IPS-NIHi11 (cell line): ENCODE measurements at places on chromosomes 16 and 17.
A peak's percentile ranks its signal among the peaks of the same experiment; 100 is the strongest.

GRCh38 chr17:15884731-15885130, 60.2 kb upstream of the ADORA2B start:
- DNase-seq = no peak

DNA sequence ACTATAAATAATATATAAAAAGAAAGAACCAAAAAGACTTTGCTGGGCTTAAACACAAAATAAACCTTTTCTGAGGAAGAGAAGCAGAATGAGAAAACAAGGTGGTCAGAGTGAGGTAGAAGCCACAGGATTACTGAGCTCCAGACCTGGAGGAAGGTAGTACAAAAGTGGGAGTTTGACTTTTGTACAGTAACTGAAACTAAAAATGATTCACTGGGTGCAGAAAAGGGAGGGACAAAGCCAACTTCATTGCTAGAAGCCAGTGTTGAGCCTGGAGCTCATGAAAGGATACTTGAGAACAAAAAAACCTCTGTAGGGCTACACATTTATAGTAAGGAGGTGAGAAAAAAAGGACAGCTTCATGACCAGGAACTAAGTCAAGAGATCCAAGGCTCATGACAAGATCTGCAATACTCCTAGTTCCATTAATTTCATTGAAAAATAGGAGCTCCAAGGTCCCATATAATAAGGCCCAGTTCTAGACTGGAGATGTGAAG, 45.5 kb downstream of the PKD1L3 start:
- no peak for DNase-seq

DNA sequence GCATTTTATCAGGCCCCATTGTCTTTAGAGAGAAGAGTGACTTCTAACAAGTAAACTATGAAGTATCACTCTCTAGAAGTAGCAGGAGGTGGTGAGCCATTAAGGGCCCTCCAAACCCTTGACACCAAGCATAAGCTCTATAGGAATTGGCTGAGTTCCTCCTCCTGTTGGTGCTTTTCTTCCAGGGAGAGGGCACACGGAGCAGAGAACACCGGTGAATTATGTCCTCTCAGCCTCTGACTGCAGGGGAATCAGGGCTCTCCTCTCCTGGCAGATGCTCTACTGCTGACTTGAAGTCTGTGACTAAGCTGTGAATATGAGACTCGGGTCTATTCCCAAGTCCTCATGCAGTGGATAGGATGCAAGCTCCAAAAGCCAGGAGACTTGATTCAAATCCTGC, 32.3 kb downstream of the CHD9 start:
- DNase-seq = no peak

- no peak for DNase-seq
Measured at GRCh38 chr17:12851901-12852435, 62.7 kb downstream of the ARHGAP44 start.

- DNase-seq = no peak
Measured at GRCh38 chr17:59433586-59433985, 102.1 kb downstream of the YPEL2 start.

DNA sequence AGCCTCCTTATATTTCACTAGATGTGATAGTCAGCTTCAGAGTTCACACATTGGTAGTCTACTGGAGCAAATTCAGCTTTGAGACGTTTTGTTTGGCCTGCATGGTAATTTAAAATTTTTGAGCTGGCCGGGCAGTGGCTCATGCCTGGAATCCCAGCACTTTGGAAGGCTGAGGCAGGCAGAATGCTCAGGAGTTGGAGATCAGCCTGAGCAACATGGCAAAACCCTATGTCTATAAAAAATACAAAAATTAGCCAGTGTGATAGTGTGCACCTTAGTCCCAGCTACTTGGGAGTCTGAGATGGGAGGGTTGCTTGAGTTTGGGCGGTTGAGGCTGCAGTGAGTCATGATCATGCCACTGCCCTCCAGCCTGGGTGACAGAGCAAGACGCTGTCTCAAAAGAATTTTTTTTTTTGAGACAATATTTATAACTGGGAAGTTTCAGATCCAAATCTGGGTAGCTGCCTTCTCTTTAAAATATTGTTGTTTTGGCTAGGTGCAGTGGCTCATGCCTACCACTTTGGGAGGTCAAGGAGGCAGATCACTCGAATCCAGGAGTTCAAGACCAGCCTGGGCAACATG, 4.8 kb upstream of the BLMH start:
- no peak for DNase-seq

DNA sequence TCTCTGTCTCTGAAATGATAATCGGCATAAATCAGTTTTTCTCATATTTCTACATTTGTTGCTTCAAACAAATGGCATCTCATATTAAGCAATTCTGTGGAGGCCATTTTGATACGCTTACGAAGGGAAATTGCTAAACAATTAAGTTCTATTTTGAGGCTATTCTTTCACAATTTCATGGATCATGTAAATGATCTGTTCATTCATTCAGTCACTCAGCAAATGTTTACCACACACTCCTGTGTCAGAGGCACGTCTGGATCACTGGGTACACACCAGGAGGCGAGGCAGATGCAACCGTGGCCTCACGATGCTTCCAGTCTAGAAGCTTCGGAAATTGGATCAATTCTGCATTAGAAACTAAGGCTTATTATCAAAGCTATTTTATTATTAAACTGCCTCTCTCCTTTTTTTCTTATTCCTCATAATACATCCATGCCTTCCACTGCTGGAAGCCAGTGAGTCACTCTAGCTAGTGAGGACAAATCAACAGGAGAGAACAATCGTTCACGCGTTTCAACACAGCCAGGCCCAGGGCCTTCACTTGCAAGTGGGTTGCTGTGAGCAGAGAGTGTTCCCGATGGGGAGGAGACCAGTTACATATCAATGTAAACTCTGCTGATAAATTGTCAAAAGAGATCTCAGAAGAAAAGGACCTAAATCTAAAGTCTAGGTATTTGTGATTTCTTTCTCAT, 11.3 kb upstream of the SLC39A11 start:
- no peak for DNase-seq

GRCh38 chr17:57655553-57655952, 89.5 kb downstream of the CCDC182 start:
- no peak for DNase-seq

GRCh38 chr16:58027161-58027915, 1.8 kb downstream of the MMP15 start:
- DNase-seq = peak; percentile 89

- DNase-seq = no peak
Measured at GRCh38 chr16:30456302-30456701, 10.6 kb upstream of the SEPHS2 start.

- DNase-seq = no peak
Measured at GRCh38 chr16:57788252-57788841, 13.9 kb downstream of the KIFC3 start.
